ENCODE measurements at places on chromosomes 5 and 9.

DNA sequence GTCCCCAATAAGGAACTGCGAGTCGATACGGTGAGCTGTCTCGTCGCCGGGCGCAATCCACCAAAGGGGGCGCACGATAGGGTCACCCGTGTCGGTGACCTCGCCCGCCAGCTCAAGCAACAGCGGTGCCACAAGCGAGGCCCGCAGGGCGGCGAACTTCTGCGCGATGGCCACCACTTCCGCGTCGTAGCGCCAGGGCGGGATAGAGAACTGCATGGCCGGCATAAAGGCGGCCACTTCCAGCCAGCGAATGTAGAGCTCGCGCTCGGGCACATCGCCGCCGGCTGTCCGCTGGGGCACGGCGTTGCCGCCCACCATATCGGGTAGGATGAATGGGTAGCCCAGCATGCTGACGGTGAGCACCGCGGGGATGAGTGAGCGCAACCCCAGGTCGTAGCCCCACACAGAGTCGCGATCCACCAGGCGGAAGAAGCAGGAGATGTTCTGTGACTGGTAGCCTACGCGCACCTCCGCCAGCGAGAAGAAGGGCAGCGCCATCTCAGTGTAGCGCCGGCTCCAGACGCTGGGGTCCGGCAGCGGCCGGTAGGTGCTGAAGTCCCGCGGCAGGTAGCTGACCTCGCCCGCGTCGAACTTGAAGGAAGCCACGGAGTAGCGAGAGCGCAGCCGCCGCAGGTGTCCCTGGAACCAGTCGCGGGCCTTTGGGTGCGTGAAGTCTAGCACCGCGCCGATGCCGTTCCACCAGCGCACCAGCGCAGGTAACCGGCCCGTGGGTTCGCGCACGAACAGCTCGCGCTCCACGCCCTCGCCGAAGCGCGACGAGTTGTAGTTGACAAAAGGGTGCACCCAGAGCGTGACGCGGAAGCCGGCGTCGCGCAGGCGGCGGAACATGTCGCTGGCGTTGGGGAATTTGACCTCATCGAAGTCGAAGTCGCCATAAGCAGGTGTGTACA, 5.5 kb downstream of the MYORG start:
- no peak for DNase-seq

DNA sequence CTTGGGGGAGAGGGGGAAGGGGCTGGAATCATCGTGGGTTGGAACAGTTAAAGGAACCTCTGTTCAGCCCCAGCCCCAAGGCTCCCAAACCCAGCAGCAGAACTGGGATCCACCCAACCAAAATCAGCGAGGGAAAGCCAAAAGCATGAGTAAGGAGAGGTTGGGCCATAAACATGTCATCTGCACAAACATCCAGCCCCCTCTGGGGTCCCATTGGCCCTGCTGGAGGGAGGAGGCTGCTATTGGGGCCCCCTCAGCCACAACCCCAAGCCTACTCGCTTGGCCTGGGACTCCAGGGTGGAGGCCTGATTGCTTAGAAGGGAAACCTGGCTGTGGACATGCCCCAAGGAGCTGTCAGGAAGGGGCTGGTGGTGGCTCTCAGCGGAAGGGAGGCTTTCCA, 154.9 kb downstream of the FGF18 start:
- no peak for DNase-seq

- DNase-seq: no peak
Measured at GRCh38 chr5:158640593-158640980, 459.1 kb downstream of the EBF1 start.

DNA sequence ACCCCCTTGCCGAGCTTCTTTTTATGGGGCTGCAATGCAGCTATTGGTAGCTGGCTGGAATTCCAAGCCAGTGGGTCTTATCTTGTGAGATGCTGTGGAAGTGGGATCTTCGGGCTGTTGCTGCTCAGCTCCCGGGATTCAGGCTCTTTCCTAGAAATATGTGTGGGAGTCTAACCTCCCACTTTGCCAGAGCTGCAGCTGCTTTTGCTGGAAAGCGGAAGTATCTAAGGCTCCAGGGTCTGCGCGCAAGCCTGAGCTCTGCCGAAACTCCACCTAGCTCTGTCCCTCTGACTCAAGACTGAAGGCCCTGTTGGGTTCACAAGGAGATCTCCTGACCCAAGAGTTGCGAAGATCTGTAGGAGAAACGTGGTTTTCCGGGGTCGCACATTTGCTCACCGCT, 151.1 kb upstream of the ANKRD55 start:
- no peak for DNase-seq

- DNase-seq: no peak
Measured at GRCh38 chr9:112520069-112520468, 33.4 kb downstream of the KIAA1958 start.

DNA sequence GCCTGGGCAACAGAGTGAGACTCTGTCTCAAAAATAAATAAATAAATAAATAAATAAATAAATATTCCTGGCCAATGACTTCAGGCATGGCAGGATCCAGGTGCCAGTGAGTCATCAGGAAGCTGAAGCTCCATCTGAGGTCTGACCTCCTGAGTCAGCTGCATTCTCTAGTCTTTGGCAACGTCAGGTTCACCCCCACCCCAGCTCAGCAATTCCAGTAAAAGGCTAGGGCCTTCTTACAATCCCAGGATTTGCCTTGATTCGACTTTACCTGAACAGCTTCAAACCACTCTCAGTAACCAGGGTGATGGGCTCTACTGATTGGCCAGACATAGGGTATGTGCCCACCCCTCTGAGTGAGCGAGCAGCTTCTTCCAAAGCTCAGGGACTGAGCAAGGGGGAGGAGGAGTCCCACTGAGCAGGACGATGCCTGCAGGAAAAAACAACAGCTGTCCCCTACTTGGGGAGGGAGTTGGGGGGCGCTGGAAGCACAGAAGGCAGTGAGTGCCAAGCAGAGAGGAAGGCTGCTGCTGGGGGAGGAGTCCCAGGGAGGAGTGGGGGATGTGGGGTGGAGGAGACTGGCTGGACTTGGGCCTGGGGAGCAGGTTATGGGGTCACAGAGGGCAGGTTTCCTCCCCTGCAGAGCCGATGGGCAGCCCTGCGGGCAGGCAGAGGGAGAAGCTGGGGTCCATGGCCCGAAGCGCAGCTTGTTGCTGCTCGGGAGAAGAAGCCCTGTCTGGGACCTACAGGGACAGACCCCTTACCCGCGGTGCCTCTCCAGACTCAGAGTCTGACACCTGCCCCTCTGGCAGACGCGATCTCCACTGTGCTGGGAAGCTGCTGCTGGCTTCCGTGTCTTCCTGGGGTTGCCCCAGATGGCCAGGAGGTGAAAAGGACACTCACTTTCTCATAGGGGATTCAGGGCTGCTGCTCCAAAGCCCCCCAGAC, 25.9 kb upstream of the UNC5A start:
- DNase-seq: no peak

GRCh38 chr5:65184780-65185179, 296.9 kb downstream of the ADAMTS6 start:
- DNase-seq: no peak

DNA sequence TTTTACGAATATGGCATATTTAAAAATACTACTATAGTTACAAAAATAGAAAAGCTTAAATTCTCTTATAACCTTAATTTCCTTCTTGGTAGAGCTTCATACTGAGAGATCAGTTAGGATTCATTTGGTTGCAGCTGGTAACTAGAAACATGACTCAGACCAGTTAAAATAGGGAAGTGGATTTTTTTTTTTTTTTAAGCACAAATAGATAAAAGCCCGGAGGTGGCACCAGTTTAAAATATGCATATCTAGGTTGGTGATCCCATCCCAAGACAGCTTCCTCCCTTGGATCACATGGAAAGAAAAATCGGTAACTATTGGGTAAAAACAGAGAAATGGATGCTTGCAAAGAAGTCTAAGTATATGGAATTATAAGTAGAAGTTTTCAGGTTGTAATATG, 1634.3 kb downstream of the MAT2B start:
- DNase-seq: no peak

DNA sequence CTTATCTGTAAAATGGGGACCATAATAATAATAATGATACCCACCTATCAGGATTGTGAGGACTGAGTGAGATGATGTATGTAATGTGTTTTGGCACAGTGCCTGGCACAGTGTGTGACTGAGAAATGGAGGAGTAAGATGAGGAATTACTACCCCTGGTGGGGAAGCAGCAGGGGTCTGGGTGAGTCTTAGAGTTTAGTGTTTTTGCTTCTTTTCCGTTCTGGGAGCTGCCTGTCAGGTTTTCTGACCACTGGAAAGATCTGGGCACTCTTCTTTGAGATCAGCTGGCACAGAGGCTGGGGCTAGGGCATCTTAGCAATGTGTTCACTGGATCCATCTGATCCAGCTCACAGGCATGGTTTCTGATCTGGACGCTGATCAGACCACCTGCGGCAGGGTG, 8.5 kb downstream of the LCP2 start:
- DNase-seq: no peak

DNA sequence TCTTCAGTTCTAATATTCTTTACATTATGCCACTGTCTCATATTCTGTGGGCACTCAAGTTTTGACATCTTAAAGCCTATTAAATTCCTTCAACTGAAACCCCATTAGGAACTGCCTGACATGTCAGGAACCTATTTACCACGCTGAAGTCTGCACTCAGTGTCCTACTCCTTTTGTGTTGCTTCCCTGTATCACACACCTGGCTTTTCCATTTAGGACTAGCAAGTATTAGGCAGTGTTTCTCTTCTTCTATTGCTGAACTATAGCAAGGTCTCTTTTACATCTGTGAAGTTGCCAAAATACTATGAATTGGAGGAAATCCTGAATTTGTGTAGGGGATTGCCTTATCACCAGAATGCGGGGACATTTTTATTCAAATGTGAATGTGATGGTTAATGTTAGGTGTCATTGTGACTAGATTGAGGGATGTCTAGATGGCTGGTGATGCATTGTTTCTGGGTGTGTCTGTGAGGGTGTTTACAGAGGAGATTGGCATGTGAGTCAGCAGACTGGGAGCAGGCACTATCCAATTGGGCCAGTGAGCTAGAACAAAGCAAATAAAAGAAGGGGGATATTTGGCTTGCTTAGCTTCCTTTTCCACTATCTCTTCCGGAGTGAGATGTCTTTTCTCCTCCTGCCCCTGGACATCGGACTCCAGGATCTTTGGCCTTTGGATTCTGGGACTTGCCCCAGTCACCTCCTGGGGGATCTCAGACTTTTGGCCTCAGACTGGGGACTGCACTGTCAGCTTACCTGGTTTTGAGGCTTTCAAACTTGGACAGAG, 21.2 kb upstream of the VCAN start:
- no peak for DNase-seq

- DNase-seq: no peak
Measured at GRCh38 chr9:121885345-121885901, 207.7 kb downstream of the TTLL11 start.

GRCh38 chr9:16247188-16247875, 623.1 kb downstream of the BNC2 start:
- DNase-seq: no peak

DNA sequence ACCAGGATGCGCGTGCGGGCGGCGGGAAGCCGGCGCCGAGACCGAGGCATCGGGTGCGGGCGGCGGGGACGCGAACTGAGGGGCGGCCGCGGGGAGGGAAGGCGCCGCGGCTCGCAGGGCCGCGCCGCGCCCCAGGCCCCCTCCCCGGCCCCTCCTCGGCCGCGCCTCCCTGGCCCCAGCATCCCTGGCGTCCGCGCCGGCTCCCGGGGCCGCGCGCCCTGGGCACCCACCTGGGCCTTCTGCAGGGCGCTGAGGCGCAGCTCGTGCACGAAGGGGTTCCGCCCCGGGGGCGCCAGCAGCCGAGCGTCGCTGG, 324 bp downstream of the LPCAT1 start:
- peak; percentile 26 for DNase-seq

DNA sequence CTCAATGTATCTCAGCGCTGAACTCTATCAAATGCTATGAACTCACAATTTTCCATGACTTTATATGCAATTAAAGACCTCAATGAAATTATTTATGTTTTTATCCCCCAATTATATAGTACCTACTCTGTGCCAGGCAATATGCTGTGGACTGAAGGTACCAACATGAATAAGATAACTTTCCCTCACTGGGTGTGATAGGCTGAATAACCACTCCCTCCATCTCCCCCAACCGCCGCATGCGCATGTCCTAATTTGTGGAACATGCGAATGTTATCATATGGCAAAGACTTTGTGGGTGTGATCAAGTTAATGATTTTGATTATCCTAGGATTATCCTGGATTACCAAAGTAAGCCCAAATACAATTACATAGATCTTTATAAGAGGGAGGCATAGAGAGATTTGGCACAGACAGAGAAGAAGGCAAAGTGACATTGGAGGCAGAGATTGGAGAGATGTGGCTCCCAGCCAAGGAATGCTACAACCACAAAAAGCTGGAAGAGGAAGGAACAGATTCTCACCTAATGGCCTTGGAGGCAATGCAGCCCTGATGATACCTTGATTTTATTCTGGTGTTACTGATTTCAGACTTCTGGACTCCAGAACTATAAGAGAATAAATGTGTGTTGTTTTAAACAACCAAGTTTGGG, 149.1 kb upstream of the VCAN start:
- no peak for DNase-seq

GRCh38 chr5:664343-664993, 28.7 kb downstream of the TPPP start:
- DNase-seq: no peak

GRCh38 chr5:32003981-32004380, 170.1 kb downstream of the GOLPH3 start:
- DNase-seq: no peak

GRCh38 chr9:135619599-135619886, 19.8 kb downstream of the GLT6D1 start:
- no peak for DNase-seq

- no peak for DNase-seq
Measured at GRCh38 chr5:10264604-10265003, 14.5 kb downstream of the CCT5 start.

GRCh38 chr5:113213551-113214425, 221.0 kb downstream of the TSSK1B start:
- no peak for DNase-seq

GRCh38 chr5:143021595-143021994, 251.4 kb downstream of the ARHGAP26 start:
- DNase-seq: no peak

DNA sequence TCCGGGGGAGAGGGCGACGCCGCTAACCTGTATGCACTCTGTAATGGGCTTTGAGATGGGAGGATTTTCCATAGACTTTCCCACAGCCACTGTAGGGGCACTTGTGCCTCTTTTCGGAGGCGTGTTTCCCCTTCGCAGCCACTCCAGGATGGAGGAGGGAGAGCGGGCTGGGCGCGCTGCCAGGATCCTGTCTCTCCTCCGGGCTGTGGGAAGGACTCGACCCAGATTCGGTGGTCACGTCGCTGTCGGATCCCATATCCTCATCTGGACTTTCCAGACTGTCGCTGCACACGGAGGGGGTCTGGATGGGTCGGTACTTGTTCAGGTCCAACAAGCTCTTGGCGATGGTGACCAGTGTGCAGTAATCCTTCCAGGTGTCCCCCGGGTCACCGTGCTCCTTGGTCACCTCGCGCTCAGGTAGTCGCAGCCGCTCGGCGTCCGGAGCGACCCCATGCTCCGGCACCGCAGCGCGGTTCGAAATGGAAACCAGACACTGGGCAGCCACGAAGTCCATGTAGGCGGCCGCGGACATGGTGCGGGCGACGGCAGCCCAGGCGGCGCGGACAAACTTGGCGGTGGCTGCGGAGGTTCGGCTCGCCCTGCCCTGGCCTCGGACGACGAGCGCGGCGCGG, 1.5 kb downstream of the KLF9 start:
- DNase-seq: peak; percentile 45
